ENCODE measurements at places on chromosomes 2 and 18. TPM values are rescaled to one million over a fixed set of nuclear protein-coding genes. Genes with fewer than 3 reads are reported as not detected.

Gene SERPINB4
- not detected for total RNA-seq

Gene CDCA7
- total RNA-seq = 10.7 TPM

Gene ZNF892
- 27.9 TPM for total RNA-seq

Gene TMEM163
- total RNA-seq = 4.7 TPM

Gene CNRIP1
- 38.9 TPM for total RNA-seq

Gene FANCL
- 75.8 TPM for total RNA-seq

Gene COA5
- total RNA-seq = 82.3 TPM

Gene CNDP1
- 9.9 TPM for total RNA-seq

Gene MC4R
- 1.2 TPM for total RNA-seq

Gene CNTNAP5
- total RNA-seq = 16.3 TPM

Gene CCL20
- not detected for total RNA-seq

Gene CIB4
- not detected for total RNA-seq

Gene CYP27C1
- total RNA-seq = 4.6 TPM

Gene TRIM43
- not detected for total RNA-seq

Gene LONRF2
- 20.6 TPM for total RNA-seq

Gene RNASEH1
- total RNA-seq = 23.1 TPM

Gene ATAD2B
- 92.7 TPM for total RNA-seq

Gene DNER
- 83.2 TPM for total RNA-seq

Gene MYL12A
- total RNA-seq = 204 TPM

Gene RAB6C
- total RNA-seq = 0.44 TPM

Gene POTEE
- total RNA-seq = not detected

Gene SERPINB10
- 1.3 TPM for total RNA-seq

Gene HNMT
- 29.9 TPM for total RNA-seq

Gene GAL3ST2
- total RNA-seq = 0.71 TPM

Gene CNGA3
- total RNA-seq = 9.7 TPM

Gene HES6
- 59.3 TPM for total RNA-seq

Gene CFC1B
- total RNA-seq = 0.33 TPM

Gene AQP4
- total RNA-seq = 3.2 TPM

Gene CCDC85A
- total RNA-seq = 14.0 TPM

Gene GRB14
- 7.8 TPM for total RNA-seq

Gene CD226
- total RNA-seq = 5.2 TPM

Gene CROCC2
- total RNA-seq = 0.16 TPM

Gene ATP5F1A
- total RNA-seq = 931 TPM

Gene LOXHD1
- 0.77 TPM for total RNA-seq

Gene KANSL1L
- 94.0 TPM for total RNA-seq

Gene SULT1C2
- 3.9 TPM for total RNA-seq
